ENCODE measurements at places on chromosomes 13 and 19.

DNA sequence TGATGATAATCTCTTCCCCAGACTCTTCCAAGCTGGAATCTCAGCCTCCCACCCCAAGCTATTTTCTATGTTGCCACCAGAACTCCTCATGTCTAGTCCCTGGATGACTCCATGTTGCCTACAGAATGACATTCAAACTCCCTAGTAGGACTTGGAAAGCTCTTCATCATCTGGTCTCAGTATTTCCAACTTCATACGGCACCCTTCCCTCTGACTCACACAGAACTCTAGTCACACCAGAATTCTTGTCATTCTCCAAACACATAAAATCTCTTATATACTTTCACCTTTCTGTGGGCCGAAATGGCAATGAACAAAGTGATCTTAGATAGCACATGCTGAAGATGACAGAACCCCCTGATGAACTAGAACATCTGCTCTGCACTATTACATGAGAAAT is 86.2 kb downstream of the CAB39L start:
- DNase-seq = no peak

- no peak for DNase-seq
Measured at GRCh38 chr19:46892252-46893179, 31.7 kb downstream of the ARHGAP35 start.

DNA sequence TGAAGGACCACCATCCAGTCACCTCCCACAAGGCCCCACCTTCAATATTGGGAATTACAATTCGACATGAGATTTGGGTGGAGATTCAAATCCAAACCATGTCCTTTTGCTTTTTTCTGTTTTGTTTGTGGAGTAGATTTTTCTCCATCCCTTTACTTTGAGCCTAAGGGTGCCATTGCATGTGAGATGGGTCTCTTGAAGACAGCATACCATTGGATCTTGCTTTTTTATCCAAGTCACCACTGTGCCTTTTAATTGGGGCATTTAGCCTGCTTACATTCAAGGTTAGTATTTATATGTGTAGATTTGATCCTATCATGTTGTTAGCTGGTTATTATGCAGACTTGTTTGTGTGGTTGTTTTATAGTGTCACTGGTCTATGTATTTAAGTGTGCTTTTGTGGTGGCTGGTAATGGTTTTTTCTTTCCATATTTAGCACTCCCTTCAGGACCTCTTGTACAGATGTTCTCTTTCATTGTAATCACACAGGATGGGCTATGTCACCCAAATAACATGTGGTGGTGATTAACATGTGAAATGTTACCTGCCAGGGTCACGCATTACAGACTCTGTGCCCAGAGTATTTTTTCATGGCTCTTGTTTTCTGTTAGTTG is 58.0 kb downstream of the ZNF823 start:
- no peak for DNase-seq

DNA sequence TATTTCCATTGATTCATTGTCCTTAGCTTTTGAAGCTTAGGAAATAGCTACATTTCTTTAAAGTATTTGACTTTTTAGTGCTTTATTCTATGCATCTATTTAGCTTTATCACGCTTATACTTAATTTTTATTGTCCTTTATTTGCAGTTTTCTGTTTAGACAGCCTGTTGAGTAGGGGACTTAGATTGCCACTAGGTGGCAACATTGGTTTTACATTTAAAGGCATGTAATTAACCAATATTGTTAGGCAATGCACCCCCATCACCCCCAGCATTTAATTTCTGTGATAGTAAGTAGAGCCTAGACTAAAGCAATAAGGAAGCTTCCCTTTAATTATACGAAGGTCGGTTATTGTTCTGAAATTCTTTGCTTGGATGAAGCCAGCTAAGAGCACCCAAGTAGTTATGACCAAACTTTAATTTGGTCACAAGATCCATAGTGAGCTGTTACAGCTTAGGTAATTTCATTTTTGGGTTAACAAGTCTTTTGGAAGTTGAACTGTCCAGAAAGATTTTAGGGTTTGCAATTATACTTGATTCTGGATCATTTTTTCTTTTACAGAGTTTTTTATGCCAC is 36.5 kb downstream of the B3GLCT start:
- DNase-seq = no peak

DNA sequence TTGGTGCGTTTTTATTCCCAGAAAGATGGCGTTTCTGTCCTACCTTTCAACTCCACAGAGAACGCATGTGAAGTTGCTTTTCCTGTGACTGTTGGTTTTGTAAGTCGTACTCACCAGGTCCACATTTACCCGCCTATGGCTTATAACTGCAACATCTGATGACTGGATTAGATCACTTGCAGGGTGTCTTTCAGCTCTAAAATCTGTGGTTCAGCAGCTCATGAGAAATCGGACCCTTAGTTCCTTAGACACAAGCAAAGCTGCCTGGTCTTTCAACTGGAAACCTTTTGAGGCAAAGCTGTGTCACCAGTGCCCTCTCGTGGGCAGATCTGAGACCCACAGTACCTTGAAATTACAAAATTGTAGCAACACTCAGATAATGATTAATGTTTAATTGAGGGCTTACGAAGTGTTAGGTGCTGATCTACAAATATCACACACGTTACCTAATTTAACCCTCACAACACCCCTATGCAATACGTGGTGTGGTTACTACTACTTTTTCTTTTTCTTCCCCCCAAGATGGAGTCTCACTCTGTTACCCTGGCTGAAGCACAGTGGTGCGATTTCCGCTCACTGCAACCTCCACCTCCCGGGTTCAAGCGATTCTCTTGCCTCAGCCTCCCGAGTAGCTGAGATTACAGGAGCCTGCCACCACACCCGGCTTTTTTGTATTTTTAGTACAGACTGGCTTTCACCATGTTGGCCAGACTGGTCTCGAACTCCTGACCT is 65.4 kb downstream of the RUBCNL start:
- DNase-seq = peak; percentile 59

DNA sequence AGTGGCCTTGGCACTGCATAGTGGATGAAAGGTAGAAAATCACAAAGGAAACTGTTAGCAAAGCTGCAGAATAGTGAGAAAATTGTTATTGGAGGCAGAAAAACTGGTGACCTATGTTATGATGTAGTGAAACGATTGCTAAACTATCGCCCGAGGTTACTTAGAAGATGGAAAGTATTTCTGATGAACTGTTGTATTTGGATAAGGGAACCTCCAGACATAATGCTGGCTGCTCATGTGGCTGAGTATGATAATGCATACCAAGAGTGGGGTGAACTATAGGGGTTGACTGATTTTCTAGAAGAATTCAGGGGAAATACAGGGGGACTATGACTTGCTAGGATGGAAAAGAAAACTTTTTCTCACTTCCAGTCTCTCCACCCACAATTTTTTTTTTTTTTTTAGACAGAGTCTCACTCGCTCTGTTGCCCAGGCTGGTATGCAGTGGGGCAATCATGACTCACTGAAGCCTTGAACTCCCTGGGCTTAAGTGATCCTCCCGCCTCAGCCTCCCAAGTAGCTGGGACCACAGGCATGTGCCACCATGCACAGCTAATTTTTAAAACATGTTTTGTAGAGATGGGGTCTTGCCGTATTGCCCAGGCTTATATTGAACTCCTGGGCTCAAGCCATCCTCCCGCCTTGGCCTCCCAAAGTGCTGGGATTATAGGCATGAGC is 4.4 kb upstream of the EID2 start:
- DNase-seq = no peak

DNA sequence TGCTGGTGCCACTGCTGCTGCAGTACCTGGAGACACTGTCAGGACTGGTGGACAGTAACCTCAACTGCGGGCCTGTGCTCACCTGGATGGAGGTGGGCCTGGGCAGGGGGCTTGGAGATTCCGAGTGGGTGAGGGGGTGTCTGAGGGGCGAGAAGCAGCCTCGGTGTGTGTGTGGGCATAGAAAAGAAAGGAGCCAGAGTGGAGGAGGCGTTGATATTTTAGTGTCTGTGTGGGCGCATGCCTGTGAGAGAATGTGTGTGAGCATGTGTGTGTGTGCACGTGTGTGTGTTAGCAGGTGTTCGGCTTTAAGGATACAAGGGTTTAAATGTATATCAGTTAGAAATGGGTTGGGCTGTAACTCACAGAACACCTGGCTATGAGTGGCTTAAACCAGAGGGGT is 3.7 kb downstream of the ARHGAP33 start:
- no peak for DNase-seq

- no peak for DNase-seq
Measured at GRCh38 chr13:25218019-25218418, 45.9 kb upstream of the AMER2 start.

DNA sequence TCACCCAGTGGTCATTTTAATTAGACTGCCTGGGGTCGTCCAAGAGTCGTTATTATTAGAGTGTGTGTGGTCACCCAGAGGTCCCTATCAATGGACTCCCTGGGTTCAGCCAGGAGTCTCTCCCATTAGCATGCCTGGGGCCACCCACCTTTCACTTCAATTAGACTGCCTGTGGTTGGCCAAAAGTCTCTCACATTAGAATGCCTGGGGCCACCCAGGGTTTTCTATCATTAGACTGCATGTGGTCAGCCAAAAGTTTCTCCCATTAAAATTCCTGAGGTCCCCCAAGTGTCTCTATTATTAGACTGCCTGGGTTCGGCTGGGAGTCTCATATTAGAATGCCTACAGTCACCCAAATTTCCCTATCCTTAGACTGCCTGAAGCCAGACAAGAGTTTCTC is 1472.6 kb downstream of the UQCRFS1 start:
- no peak for DNase-seq

DNA sequence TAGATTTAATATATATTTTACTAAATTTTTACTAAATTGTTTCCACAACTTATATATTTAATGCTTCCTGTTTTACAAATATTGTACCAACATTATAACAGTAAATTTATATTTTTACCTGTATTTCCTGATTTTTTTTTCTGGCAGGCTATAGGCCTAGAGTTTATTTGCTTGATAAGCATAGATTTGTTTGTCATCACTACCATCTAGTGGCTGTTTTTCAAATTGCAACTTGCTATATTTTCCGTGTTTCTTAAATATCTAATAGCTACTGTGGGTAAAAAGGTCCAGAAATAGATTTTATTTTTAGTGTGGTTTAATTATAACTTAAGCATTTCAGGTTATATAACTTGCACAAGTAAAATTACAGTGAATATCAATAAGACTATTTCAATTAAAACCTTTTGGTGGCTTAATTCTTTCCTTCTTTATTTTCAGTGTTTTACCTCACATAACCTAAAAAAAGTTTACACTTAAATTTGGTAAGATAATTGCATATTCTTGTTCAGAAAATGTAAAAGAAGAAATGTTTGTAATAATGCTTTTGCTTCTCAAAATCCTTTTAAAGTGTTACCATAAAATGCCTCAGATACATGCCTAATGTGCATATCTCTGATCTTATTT is 60.6 kb downstream of the NDFIP2 start:
- no peak for DNase-seq

- no peak for DNase-seq
Measured at GRCh38 chr19:58466089-58466759, 656 bp upstream of the ZNF324 start.
